ENCODE measurements at places on chromosomes 2 and 18.

- no peak for DNase-seq
Observed at GRCh38 chr2:2646433-2647051, 315.5 kb upstream of the MYT1L start.

GRCh38 chr2:159790323-159790722, 7.7 kb downstream of the CD302 start:
- DNase-seq: no peak

DNA sequence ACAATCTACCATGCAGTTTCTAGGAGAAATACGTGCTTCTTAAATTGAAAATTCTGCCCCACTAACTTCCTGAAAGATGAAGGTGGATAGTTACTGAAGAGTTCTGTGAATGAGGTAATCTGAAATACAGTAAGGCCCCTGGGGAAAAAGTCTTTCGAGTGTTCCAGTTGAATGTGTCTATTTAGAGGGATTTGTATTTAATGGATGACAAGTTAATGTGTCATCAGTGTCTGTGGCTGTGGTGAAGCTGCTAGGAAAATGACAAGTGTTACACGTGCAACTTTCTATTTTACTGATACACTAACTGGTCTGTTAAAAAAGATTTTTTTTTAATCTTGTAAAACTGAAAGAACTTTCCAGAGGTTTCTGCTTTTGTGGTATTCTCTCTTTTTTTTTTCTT, 384.6 kb downstream of the STK39 start:
- DNase-seq: no peak

- DNase-seq: no peak
Observed at GRCh38 chr18:10727477-10727876, 201.7 kb downstream of the NAPG start.

DNA sequence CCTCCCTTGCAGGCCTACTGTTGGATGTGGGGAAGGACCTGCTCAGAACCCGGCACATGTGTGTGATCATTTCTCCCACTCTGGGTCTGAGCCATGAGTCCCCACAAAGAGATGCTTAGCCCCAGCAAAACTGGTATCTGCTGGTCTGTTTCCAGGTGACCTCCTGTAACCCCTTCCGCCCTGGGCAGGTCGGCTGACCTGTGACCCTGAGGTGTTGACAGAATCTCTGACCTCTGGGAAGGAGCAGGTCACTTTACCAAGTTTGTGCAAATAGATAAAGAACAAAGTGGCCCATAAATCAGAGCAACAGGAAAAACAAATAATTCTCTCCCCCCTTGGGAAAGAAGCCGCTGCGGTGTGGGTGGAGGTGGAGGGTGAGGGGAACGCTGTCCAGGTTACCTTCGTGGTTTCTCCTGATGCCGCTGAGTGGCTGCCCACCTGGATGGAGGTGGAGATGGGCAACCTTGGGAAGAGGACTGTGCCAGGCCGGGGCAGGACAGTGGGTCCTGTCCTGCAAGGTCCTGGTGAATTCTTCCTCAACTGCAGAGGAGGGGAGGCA, 174.0 kb upstream of the MYCN start:
- no peak for DNase-seq

GRCh38 chr18:49510393-49511115, 23.5 kb upstream of the C18orf32 start:
- DNase-seq: no peak

- DNase-seq: no peak
Observed at GRCh38 chr2:6449343-6449742, 416.4 kb downstream of the CMPK2 start.

GRCh38 chr2:144668493-144669110, 148.7 kb upstream of the ZEB2 start:
- DNase-seq: no peak

DNA sequence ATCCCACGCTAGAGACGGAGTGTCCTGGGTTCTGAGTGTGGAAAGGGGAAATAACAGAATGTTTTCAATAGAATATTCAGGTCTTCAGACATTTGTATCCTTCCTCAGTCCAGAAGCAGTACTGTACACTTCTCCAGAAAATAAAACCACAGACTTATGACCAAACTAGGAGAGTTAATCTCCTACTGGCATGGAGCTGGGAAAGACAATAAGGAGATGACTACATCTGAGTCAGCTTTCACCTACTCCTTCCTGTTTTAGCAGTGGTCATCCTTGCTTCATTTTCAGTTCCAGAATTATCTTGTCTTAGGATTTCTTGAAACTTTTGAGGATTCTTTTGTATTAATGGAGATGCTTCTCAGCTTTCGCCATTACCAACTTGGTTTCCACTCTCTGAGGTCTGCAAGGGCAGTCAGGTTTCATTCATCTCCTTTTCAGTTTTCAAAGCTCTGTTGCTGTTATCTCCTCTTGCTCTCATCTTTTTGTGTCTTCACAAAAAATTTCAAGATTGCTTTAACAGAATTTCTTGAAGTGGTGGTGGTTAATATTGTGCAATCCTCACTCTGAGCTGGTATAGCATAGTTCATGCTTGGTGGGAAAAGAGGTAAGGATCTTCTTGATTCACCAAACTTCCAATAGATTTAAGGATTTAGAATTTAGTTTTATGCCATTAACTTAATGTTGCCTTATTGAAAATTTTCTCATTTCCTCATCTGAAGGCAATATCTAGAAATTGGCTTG, 23.7 kb upstream of the NR4A2 start:
- no peak for DNase-seq

GRCh38 chr2:170869036-170869435, 52.3 kb downstream of the GAD1 start:
- DNase-seq: no peak

DNA sequence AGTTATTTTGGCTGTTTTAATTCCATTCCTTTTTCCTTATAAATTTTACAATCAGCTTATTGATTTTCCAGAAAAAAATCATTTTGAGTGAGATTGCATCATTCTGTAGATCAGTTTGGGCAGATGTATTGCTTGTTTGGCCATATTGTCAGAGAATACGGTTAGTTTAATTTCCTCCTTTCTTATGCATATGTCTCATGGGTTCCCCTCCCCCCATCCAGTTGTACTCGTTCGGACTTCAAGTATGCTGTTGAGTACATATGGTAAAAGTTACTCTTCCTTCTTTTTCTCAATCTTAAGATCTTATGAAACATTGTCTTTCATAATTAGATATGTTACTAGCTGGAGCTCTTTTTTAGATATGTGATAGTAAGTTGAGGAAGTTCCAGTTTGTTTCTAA, 131.2 kb upstream of the TTC27 start:
- DNase-seq: no peak

- no peak for DNase-seq
Observed at GRCh38 chr2:54341656-54342055, 85.6 kb upstream of the TSPYL6 start.

DNA sequence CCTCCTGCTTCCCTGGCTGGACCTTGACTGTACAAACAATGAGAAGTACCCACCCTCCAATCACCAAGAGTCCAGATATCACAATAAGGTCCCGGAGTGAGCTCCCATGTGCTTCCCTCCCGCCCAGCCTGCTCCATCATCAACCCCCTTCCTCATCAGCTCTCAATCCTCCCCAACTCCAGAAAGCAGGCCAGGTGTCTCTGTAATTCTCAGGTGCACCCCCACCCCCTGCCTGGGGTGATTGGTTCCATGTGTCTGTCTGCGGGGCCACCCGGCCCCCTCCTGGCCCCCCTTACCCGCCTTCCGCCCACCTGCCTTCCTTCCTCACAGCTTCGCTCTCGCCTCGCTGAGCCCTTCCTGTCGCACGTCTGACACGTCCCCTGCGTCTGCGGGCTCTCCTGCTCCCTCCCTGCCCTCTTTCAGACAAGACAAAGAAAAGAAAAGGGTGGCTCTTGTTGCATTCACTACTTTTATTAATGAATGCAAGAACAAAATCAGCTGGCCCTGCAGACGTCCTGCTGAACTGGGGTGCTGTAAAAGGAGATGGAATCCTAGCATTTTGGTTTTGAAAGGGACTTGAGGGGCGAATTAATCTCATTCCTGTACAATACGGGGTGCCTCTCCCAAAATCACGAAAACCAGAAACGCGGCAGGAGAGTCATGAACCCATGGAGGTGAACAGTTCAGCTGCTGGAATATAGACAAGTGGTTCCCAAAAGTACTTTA, 26.5 kb upstream of the IGFBP2 start:
- peak; percentile 31 for DNase-seq

DNA sequence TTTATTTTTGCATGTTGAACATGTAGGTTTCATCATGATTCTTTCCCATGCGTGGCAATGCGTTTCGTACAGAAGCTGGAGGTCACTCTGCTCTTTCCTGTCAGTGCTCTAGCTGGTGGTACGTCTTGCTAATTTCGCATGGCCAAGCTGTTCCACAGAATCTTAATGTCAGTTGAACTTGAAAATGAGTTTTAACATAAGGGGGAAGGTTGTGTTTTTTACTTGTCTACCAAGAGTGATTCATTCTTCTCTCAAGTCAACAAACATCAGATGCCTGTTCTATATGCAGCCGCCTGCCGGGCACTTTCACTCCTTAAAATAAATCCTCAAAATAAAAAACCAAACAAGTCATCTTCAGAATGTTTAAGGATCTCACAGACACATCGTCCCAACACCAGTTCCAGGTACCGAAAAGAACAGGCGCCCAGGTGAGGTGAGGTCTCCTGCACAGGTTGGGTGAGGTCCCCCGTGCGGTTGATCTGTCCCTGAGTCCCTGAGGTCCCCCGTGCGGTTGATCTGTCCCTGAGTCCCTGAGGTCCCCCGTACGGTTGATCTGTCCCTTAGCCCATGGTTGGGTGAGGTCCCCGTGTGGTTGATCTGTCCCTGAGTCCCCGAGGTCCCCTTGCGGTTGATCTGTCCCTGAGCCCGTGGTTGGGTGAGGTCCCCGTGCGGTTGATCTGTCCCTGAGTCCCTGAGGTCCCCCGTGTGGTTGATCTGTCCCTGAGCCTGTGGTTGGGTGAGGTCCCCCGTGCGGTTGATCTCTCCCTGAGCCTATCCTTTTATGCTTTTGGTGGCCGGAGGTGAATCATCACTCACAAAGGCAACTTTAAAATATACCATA, 57.0 kb upstream of the KCNG2 start:
- no peak for DNase-seq

DNA sequence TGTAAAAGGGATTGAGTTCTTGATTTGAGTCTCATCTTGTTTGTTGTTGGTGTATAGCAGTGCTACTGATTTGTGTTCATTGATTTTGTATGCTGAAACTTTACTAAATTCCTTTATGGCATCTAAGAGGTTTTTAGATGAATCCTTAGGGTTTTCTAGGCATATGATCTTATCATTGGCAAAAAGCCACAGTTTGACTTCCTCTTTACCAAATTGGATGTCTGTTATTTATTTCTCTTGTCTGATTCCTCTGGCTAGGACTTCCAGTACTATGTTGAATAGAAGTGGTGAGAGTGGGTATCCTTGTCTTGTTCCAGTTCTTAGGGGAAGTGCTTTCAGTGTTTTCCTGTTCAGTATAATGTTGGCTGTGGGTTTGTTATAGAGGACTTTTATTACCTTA, 4.8 kb downstream of the ANKAR start:
- DNase-seq: no peak

GRCh38 chr2:352696-353095, 64.8 kb upstream of the ALKAL2 start:
- DNase-seq: no peak

GRCh38 chr2:216959433-216959832, 99.6 kb upstream of the TNP1 start:
- DNase-seq: no peak

DNA sequence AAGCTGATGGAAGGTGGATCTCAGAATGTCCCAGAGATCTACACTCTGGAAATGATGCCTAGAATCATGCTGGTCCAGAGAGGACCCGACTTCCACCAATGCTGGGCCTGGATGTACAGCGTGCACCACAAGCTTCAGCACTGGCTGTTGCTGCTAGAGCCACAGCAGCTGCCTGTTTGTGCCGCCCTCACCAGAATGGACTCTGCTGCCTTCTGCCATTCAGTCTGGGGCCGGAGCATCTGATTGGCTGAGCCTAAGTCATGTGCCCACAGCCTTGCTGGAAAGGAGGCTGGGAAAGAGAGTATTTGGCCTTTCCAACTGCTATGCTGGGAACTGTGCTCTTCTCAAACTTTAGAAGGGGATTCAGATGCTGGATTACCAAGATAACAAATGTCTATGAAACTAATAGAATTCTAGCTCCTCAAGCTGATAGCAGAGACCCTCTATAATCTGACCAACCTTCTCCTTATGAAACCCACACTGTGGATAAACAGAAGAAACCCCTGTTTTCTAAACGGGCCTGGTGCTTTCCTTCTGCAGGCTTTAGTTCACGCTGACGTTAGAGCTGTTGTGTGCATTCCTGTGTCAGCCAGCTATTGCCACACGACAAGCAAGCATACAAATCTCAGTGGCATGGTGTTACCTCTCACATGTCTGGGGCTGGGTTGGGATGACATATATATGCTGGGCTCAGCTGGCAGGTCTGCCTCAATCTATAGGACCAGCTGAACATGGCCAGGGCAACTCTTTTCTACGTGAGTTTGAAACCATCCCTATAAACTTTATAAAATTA, 4.1 kb upstream of the LOXHD1 start:
- DNase-seq: no peak

DNA sequence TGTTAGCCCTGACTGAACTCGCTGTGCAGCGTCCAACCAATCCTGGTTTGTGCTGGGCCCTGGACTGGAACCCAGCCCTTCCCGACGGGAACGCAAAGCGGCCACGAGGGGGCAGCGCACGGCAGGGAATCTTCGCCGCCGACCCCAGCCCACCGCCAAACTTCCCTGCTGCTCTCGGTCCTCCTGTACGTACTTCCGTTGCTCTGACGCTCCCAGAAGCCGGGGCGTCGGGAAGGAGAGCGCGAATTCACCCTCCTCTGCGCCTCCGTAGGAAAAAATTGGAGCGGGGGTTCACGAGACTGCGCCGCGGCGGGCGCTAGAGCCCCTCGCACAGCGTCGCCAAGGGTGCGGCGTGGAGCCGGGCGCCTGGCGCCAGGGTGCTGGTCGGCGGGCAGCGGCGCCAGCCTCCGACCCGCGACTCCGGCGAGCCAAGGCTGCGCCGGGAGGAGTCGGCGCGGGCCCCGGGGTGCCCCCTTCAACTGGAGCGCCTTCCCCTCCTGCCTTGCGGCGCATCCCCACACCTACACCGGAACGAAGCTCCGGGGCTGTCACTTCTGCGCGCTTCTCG, 873 bp upstream of the SH3RF3 start:
- peak; percentile 23 for DNase-seq

DNA sequence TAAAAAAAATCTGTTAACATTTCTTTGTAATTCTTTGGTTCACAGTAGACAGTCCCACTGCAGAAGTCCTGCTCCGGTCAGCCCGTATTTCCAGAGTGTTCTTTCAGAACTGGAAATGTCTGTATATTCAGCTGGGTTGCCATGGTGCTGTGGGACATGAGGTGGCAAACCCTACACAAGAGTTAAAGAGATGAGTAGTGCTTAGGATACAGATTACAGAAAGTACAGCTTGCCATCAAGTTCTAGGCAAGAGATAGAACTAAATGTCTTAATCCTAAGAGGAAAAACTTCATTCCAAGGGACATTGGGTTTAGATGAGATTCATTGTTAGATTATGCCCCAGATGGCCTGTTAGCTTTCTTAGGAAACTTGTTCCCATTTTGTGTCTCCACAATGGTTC, 60.1 kb downstream of the FMNL2 start:
- no peak for DNase-seq

DNA sequence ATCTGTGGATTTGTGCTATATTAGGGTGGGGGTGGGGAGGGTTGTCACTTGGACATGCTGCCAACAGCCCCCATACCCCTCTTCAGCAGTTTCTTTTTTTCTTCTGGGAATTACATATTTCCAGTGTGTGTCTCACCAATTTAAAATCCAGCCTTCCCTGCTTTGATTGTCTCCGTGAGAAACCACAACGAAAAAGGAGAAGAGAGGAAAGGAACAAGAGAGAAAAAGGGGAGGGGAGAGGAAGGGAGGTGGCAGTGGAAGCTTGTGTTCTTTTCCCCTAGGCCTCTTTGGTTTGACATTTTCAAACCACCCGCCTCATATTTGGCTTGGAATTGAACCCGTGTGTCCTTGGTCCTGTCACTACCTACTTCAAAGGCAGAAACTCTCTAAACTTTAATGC, 860 bp downstream of the CTNNA2 start:
- no peak for DNase-seq
